Activated CD4-positive, alpha-beta T cell treated with anti-CD3 and anti-CD28 coated beads, Interleukin-2, amount 50 U/mL, for 1 hour (primary cell): ENCODE measurements at places on chromosomes 11 and 22.

- DNase-seq = no peak
These were observed 827 bp upstream of the TNNT3 start for GRCh38 chr11:1918436-1919315.

DNA sequence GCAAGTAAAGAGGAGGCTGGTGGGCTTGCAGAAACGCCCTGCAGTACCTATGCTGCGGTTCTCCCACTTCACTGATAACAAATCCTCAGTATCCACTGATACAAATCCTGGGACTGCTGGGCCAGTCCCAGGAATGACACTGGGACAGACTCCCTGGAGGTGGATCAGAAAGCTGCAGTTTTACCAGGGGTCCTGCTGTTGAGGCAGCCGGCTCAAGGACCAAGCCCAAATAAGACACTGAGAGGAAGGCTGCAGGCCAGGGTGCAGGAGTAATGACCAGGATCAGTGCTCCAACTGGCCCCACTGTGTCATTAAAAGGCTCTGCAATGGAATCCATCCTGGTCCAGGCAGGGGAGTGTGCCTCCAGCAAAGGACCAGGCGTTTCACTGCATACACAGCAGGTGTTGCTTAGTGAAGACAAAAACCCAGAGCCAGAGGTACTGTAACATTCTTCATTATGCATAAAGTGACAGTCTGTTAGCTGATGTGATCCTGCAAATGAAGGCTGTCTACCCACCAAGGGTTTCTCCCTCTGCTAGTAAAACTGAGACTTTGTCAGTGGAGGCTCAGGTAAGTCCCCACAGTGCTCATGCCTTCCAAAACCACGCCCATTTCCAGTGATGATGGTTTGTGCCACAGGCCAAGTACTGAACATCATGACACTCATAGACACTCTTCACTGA is 1.4 kb upstream of the C22orf39 start:
- DNase-seq = no peak

GRCh38 chr22:22892096-22893052 is 4.8 kb downstream of the IGLL5 start:
- DNase-seq = no peak

- peak; percentile 41 for DNase-seq
These were observed 18.3 kb downstream of the CYTH4 start for GRCh38 chr22:37300551-37301017.

DNA sequence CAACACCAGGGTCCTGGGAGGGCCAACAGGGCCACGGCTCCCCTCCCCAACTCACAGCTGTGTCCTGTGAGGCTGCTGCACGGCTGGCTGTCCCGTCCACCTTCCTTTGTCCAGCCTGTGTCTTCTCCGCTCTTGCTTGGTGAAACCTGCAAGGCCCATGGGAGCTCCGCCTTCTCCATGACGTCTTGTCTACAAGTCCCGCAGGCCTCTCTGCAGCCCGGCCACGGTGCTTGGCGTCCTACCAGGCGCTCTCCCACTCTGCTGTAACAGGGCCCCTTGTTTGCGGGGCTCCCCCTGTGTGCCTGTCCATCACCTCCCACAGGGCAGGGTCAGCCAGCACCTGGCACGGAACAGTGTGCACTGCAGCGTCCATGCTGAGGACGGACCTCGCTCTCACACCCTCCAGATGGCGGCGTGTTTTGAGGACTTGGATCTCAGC is 866.8 kb downstream of the TBC1D22A start:
- DNase-seq = no peak

- DNase-seq = no peak
These were observed 66.6 kb upstream of the RDX start for GRCh38 chr11:110362971-110363509.

DNA sequence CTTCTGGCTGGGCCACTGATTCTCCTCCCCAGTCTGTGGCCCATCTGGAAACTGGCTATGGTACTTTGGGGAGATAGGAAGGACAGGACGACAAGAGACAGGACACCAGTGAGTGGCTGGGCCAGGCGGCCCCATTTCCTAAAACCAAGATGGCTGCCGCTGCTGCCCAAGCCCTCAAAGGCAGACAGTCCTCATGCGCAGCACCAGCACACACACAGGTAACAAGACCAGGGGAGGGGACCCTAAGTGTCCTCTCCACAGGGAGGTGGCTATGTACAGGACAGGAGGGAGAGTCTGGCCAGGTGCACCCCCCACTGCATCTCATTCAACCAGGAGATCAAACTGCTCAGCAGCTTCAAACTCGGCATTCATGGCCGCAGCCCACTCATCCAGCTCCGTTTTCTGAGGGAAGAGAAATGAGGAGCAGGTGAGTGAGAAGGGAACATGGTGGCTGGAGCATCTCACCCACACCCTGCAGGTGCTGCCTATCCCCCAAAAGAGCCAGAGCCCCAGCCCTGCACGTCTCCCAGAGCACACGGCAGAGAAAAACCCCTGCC is 5.0 kb downstream of the CDCA5 start:
- no peak for DNase-seq

- no peak for DNase-seq
These were observed 15.7 kb upstream of the POU2AF3 start for GRCh38 chr11:111282562-111283075.

GRCh38 chr11:45146072-45147016 is at the start of gene PRDM11:
Gene PRDM11, plus strand, starts transcription at chr11:45146639. Its CDS starts 35,128 bp downstream, at chr11:45181767.
- peak; percentile 48 for DNase-seq

GRCh38 chr11:36509201-36509639 is 852 bp downstream of the TRAF6 start:
- DNase-seq = peak; percentile 22

DNA sequence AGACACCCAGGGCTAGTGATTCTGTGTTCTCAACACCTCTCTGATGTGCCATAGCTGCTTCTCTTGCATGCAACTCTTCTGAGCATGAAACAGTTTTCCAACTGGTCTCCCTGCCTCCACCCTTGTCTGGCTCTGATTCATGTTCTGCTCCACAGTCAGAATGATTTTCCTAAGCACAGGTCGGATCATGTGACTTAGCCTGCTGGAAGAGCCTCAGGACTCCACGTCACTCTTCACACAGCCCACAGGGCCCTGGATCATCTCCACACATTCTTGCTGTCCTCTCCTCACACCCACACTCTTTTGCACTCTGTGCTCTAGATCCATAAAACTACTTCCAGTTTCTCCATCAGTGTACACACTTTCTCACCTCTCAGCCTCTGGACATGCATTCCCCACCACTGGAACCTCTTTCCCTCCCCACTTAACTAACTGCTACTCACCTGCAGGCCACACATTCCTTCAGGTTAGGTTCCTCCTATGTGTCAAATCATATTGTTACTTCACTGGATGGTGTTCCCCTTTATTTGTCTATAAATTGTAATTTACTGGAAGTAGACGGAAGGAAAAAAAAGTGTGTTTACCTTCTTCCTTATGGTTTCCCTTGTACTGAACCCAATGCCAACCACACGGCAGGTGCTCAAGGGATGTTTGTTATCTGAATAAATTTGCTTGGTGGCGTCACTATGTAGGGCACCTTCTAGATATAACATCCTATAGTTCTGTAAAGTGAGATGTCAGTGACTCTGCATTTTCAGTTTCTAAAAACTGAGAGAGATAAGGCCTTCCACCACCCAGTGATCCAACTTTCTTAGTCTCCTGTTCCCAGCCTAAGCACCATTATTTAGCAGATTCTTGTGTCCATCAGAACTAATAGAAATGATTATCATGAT is 133.7 kb downstream of the ETS1 start:
- no peak for DNase-seq
